Heart right ventricle (tissue), 16 donors: ENCODE measurements at places on chromosomes 7 and 10. TPM values are rescaled to one million over a fixed set of nuclear protein-coding genes. Genes with fewer than 3 reads are reported as not detected.

CNOT4 gene
- polyA plus RNA-seq = 5.2 TPM

OGDH gene
- 202 TPM for polyA plus RNA-seq

MAD1L1 gene
- polyA plus RNA-seq = 30.4 TPM

ZNF273 gene
- 0.90 TPM for polyA plus RNA-seq

DNA sequence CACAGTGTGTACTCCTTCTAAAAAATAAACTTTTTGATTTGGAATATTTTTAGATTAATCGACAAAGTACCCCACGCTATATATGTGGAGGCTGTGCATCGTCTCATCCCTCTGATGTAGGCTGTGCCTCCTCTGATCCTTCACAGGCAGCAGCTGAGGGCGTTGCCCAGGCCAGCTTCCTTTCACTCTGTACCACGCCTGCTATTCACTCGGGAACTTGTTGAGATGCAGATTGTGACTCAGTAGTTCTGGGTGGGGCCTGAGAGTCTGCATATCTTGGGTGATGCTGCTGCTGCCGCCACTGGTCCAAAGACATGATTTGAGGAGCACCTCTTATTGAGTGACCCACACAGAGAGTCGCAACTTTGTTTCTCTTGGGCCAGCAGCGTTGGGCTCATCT, 7.9 kb upstream of the C10orf120 start:
- no peak overlapping the region for H3K27ac ChIP-seq
- peaks cover 13% of the 10 kb centered on the region for H3K4me1 ChIP-seq
- H3K27me3 ChIP-seq = peaks cover 10% of the 10 kb centered on the region
- DNase-seq = no peak
- H3K4me3 ChIP-seq = no peak overlapping the region
- no peaks in the 10 kb centered on the region for H3K36me3 ChIP-seq

GRCh38 chr7:3955751-3956696, 655.0 kb downstream of the SDK1 start:
- no peak for DNase-seq
- no peaks in the 10 kb centered on the region for H3K36me3 ChIP-seq
- no peaks in the 10 kb centered on the region for H3K4me1 ChIP-seq
- no peak overlapping the region for H3K27ac ChIP-seq
- no peaks in the 10 kb centered on the region for H3K27me3 ChIP-seq

GRCh38 chr7:158083526-158084310, 503.9 kb downstream of the PTPRN2 start:
- H3K27ac ChIP-seq = no peak overlapping the region
- H3K4me3 ChIP-seq = no peak overlapping the region
- H3K36me3 ChIP-seq = no peaks in the 10 kb centered on the region
- H3K27me3 ChIP-seq = no peaks in the 10 kb centered on the region
- DNase-seq = no peak

GRCh38 chr10:33134011-33134751, 176.2 kb upstream of the ITGB1 start:
- H3K4me1 ChIP-seq = peaks cover 6% of the 10 kb centered on the region
- no peaks in the 10 kb centered on the region for H3K27me3 ChIP-seq
- no peak overlapping the region for H3K4me3 ChIP-seq
- no peak overlapping the region for H3K27ac ChIP-seq
- no peaks in the 10 kb centered on the region for H3K36me3 ChIP-seq
- no peak for DNase-seq

DNA sequence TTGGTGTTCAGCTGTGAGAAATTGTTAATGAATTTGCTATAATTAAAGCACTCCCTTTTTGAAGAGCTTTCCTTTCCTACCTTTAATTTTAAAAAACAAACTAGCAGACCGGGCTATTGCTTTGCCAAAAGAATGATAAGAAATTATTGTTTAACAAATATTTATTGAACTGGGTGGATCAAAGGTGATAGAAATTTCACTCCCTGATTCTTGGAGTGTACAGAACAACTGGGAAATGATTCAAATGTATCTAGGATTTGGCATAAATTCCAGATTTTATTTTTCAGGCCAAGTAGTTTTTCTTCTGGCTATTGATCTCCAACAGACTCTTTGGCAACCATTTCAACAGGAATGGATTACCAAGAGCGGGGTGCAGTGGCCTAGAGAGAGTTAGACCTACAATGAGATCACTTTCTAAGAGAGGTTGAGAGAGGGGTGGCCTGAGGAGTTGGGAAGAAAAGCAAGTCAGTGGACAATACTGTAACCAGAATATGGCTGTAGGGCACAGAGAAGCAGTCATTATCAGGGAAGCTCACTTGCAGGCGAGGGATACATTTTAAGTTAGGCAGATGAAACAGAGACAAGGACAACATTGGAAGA, 71.9 kb downstream of the PLXDC2 start:
- no peak overlapping the region for H3K27ac ChIP-seq
- no peak for DNase-seq
- no peaks in the 10 kb centered on the region for H3K36me3 ChIP-seq
- no peak overlapping the region for H3K4me3 ChIP-seq
- H3K4me1 ChIP-seq = peaks cover 6% of the 10 kb centered on the region

DNA sequence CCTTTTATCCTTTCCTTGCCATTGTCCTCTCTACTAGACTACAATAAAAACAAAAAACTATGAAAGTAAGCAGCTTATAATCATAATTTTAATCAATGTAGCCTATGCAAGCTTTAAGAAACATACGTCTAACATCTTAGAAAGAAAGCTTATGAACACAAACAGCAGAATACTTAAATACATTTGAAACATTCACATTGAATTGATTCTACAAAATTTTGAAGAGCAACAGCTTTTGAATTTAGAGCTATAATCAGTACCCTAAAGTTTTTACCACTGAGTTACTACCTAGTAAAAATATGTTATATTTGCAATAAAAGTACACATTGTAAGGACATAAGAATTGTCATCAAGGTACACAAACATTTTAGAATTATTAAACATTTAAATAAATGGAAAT, 7.2 kb downstream of the MEOX2 start:
- H3K27ac ChIP-seq = no peak overlapping the region
- no peaks in the 10 kb centered on the region for H3K4me1 ChIP-seq
- peaks cover 12% of the 10 kb centered on the region for H3K36me3 ChIP-seq
- DNase-seq = no peak
- H3K27me3 ChIP-seq = no peaks in the 10 kb centered on the region

GRCh38 chr7:22972207-22972606, 41.7 kb downstream of the HYCC1 start:
- DNase-seq = no peak
- peaks cover 9% of the 10 kb centered on the region for H3K36me3 ChIP-seq
- H3K27ac ChIP-seq = no peak overlapping the region
- H3K4me1 ChIP-seq = no peaks in the 10 kb centered on the region

DNA sequence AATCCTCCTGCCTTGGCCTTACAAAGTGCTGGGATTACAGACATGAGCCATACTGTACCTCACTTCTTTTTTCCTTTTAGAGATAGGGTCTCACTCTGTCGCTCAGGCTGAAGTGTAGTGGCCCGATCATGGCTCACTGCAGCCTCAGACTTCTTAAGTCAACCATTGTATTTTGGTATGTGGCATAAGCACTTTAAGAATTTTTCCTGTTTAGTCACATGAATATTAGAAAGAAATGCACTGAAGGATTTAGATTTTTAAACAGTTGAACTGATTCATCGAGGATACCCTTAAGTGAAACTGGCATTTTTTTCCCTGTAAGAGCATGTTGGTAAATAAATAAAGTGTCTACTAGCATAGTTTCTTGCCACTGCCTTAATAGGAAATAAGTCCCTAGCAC, 319.3 kb upstream of the CACNA2D1 start:
- no peak for DNase-seq
- no peak overlapping the region for H3K4me3 ChIP-seq
- H3K27ac ChIP-seq = no peak overlapping the region
- H3K27me3 ChIP-seq = no peaks in the 10 kb centered on the region
- no peaks in the 10 kb centered on the region for H3K36me3 ChIP-seq

DNA sequence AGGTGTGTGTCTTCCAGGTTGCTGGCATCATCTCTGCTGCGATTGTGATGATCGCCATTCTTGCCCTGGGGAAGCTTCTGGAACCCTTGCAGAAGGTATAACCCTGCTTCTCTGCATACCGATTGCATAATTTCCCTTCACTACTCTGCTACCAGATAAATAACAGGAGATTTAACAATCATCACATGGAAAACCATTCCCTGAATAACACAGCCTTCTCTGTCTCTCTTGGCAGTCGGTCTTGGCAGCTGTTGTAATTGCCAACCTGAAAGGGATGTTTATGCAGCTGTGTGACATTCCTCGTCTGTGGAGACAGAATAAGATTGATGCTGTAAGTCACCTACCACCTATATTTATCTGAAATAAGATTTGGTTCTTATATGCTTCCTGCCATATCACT, 33.8 kb downstream of the SLC26A4 start:
- peaks cover 51% of the 10 kb centered on the region for H3K4me1 ChIP-seq
- no peak overlapping the region for H3K4me3 ChIP-seq
- no peaks in the 10 kb centered on the region for H3K36me3 ChIP-seq
- no peaks in the 10 kb centered on the region for H3K27me3 ChIP-seq
- DNase-seq = no peak
